ENCODE measurements at places on chromosomes 7 and 10.

DNA sequence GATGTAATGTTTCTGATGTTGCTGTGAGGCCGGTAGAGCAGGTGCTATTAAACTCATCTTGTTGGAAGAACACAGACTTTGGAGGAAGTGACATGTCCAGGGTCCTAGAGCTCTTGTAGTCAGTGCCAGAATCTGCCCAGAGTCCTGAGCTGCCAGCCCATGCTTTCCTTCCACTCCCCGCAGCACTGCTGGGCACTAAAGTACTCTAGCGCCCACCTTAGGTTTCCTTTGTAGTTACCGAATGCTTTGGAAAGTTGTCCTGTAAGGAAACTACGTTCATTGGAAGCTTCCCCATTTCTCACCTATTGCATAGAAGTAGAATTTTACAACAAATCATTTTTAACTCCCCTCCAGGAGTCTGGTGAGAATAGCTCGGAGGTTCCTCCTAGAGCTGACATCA, 11.0 kb downstream of the ZNF862 start:
- DNase-seq = no peak

- DNase-seq = no peak
Observed at GRCh38 chr10:16581202-16581601, 59.5 kb upstream of the C1QL3 start.

DNA sequence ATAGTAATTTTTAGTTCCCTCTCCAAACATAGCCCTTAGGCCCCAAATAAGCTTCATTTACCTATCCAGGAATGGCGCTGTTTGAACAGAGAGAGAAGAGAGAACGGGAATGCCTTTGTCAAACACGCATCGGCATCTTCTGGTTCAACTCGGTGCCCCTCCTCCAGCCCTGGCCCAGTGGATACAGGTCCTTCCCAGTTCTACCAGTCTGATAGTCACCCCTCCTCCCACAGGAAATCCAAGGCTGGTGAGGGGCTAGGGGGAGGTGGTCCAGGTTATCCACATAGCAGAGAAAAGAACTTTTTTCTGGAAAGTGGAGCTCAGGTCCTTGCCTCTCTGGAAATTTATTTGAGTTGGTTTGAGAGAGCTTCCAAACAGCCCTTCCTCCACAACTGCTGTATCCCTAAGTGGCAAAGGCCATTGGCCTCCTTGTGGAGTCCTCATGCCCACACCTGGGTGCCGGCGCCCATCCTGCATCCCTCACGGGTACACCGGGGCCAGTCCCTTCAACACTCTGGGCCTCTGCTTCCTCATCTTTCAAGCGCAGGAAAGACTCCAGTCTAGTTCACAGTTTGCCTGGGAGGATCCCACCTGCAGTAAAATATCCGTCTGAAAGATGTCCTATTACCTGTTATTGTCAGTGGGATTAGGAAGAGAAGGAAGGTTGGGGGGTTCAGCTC, 287.4 kb downstream of the CELF2 start:
- no peak for DNase-seq

DNA sequence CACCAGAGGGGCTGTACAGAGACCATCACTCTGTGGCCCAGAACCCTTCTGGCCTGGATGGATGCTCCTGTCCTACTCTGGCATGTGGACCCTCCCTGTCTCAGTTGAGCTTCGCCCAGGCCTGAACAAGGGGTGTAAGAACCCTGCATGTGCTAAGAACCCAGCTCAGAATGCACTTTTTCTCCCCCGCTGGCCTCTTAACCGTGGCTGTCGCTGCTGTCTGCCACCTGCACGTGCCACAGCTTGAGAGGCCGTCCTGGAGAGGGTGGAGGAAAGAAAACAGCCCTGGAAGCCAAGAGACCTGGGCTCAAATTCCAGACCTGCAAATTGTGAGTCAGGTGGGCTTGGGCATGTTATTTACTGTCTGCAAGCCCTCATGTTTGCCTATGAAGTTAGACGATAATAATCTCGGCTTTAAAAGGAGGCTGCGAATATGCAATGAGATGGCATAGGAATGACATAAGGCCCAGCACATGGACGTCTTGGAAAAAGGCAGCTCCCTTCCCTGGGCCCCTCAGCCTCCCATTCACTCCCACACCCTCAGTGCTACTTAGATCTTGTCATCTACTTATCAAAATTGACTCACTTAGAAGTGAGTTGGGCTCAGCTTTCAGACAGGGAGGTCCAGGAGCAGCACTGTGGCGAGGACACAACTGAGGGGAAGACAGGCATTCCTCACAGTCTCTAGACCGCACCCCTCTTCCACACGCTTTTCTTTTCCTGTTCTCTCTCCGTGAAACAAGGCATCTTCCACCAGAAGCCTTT, 31.4 kb downstream of the FIGNL1 start:
- DNase-seq = no peak

GRCh38 chr7:132943645-132944044, 138.2 kb downstream of the CHCHD3 start:
- DNase-seq = no peak

- no peak for DNase-seq
Observed at GRCh38 chr7:12539681-12540080, 30.8 kb upstream of the SCIN start.

DNA sequence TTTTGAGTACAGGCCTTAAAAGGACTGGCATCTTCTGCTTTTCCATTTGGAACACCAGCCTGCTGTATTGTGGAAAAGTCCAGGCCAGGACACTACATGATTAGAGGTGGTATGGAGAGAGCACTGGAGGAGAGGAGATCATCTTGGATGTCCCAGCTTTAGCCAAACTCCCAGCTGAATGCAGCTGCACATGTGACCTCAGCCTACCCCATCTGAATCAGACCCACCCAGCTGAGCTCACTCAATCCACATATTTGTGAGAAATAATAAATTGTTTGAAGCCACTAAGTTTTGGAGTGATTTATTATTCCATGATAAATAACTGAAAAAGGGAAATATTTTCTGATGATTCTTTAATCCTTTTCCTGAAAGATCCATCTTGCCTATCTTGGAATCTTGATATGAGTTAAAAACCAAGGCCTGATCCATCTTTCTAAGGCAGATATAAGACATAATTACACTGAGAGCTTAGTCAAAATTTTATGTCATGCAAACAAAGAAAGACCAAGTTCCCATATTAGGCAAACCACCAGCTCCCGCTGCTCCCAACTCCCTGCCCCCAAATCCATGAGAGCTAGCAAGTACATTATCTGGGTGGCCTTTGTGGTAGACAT, 55.1 kb upstream of the TRIL start:
- no peak for DNase-seq

GRCh38 chr10:6219494-6219836, 16.7 kb downstream of the PFKFB3 start:
- DNase-seq = no peak

DNA sequence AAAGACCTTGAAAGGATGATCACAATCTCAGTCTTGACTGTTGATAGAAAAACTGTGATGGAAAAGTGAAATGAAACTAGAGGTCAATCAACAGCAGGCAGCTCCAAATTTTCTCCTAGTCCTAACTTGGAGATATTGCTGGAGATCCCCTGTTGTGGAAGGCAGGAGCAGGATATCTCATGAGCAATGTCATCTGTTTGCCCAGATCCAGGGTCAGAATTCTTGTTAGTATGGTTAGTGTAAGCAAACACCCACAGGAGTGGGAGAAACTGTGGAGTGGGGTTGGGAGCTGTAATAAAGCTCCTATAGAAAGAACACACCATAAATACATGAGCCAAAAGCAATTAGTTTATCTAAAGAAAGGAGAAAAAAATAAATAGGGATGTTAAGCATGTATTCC, 169.0 kb downstream of the AKR1D1 start:
- no peak for DNase-seq

- DNase-seq = no peak
Observed at GRCh38 chr7:141189231-141189630, 115.4 kb downstream of the TMEM178B start.

- DNase-seq = no peak
Observed at GRCh38 chr10:97843281-97843671, 6.4 kb upstream of the GOLGA7B start.

- no peak for DNase-seq
Observed at GRCh38 chr10:43419997-43420368, 11.0 kb upstream of the HNRNPF start.

DNA sequence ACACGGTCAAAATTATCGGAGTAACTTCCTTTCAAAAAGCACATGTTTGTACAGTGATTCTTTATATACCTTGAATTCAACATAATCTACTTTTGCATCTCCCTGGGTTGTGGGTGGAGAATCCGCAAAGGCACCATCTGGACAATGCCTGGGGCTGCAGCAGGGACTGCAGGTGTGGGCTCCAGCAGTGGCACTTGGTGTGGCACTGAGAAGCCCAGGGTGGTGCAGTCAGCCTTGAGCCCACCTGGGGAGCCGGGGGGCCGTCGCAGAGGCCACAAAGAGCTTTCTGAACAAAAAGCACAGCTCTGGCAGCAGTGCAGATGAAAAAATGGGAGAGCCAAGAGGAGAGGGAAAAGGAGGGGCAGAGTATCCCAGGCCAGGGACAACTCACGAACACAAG, 22.2 kb downstream of the PARD3 start:
- DNase-seq = no peak

GRCh38 chr10:58888957-58889356, 287.5 kb upstream of the PHYHIPL start:
- no peak for DNase-seq

DNA sequence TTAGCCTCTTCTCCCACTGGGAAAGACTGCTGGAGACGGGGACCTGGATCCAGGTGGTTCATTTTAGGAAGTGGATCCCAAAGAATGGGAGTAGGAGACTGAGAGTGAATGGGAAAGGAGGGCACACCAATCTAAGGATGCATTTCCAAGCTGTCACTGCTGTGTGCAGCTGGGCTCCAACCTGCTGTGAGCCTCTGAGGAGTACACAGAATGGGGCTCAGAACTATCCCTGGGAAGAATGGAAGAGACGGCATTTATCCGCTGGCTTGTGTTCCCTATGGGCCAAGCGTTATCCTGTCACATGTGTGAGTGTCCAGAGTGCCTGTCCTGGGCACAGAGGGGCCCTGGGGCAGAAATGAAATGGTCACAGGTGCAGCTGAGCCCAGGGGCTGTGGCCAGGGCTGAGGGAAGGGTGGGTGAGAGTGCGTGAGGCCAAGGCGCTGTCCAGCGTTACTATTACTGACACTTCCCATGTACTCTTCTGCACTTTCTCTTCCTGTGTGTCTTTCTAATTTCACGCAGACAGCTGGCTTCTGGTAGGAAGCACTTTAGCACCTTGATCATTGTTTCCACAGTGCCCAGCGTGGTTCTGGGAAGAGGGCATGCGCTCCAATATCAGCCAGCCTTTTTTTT, 35.4 kb upstream of the PODXL start:
- DNase-seq = no peak

GRCh38 chr7:118045629-118046028, 138.3 kb upstream of the LSM8 start:
- no peak for DNase-seq

GRCh38 chr10:100838986-100839385, 73.8 kb upstream of the SLF2 start:
- DNase-seq = no peak

- DNase-seq = no peak
Observed at GRCh38 chr10:124068929-124069328, 24.5 kb downstream of the CHST15 start.

- no peak for DNase-seq
Observed at GRCh38 chr7:36658335-36659171, 65.7 kb downstream of the AOAH start.

- no peak for DNase-seq
Observed at GRCh38 chr7:150855046-150855445, 2.7 kb downstream of the AOC1 start.

DNA sequence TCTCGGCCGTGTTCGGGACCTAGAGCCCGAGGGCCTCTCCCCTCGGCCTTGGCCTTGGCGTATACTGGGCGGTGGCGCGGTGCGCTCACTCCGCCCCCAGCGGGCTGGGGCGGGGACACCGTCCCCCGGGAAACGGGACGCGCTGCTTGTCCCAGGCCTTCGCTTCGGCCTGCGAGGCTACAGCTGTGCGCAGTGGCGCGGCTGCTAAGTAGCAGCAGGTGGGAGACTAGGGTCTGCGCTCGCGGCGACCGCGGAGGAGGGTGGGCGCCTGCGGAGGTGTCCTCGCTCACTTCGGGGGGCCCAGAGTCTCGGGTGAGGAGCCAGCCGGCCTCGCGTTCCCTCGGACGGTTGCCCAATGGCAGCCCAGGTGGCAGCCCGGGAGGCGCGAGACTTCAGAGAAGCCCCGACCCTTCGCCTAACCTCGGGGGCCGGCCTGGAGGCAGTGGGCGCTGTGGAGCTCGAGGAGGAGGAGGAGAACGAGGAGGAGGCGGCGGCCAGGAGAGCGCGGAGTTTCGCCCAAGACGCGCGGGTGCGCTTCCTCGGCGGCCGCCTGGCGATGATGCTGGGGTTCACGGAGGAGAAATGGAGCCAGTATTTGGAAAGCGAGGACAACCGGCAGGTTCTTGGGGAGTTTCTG, at the start of gene DNAH11:
Gene DNAH11, plus strand, starts transcription at position 149 of the 637 bp plus-strand sequence. Its CDS starts 207 bp downstream, at position 356.
- DNase-seq = no peak

GRCh38 chr7:92731335-92732063, 104.9 kb downstream of the CDK6 start:
- no peak for DNase-seq

GRCh38 chr10:129912166-129912917, 51.7 kb downstream of the EBF3 start:
- no peak for DNase-seq

- DNase-seq = no peak
Observed at GRCh38 chr10:103445767-103446567, 6.2 kb downstream of the CALHM2 start.

DNA sequence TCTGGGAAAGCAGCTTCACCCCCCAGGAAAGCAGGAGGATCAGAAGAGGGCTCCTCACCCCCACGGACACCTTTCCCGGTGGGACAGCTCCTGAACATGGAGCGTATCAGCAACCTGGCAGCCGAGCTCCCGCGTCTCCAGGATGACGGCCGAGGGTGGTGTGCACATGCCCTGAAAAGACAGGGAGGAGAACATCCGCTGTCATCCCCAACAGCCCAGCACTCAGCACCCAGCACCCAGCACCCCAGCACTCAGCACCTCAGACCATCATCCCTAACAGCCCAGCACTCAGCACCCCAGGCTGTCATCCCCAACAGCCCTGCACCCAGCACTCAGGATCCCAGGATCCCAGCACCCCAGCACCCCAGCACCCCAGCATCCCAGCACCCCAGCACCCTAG, 3.9 kb upstream of the CFAP46 start:
- no peak for DNase-seq

DNA sequence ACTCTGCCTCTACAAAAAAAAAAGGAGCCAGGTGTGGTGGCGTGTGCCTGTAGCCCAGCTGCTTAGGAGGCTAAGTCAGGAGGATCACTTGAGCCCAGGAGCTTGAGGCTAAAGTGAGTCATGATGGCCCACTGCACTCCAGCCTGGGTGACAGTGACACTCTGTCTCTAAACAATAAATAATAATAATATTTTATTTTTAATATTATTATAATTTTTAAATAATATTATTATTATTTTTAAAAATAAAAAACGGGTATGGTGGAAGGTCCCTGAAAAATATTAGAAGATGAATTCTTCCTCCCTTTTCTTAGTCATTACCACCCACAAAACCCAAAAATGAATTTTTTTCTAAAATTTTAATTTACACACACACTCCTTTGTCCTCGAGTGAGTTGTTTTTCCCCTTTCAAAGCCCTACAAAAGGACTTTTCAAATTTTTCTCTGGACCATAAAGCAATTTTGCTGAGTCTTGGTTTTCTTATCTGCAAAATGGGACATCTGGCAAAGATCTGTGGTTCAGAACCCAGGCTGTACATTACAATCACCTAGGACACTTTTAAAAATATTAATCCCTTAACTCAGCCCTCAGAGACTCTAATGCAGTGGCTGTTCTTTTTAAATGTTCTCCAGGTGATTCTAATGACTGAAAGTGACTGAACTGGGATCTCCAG, 174.0 kb upstream of the NEBL start:
- DNase-seq = no peak

All from NCI-H2171 (cell line).